ENCODE measurements at places on chromosomes 7 and 10. TPM values are rescaled to one million over a fixed set of nuclear protein-coding genes. Genes with fewer than 3 reads are reported as not detected.

DNA sequence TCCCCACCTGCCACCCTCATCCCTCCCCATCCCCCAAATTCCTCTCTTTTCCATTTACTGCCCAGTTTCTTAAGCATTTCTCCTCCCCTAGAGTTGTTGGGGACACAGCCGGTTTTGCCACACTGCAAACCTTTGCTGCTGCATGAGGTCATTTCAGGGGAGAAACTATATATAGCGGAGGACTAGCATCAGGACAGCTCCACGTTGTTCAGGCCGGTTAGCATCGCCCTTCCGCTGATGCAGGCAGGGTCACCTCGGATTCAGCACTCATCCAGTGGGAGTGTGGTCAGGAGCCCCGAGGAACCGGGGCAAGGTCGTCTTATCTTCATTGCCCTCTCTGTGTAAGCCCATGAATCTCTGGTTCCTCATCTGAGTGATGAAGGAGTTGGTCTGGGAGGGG is 15.6 kb downstream of the UBTD1 start:
- DNase-seq: no peak

- no peak for DNase-seq
Observed at GRCh38 chr10:110980807-110981206, 61.4 kb downstream of the SHOC2 start.

DNA sequence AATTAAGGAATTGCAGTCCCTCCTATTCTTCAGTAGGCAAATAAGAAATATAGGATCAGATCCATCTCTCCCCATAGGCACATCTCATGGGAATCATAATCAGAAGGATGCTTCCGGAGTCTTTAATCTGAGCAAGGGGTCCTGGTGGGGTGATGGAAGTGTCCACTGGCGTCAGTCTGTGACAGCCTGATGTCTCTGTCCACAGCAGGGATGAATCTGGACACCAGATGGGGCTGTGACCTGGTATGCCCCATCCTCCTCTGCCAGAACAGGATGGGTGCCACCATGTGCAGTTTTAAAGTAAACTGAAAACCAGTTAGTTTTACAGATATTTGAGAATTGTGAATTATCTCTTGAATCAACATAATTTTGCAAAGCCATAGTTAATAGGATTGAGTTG is 148.7 kb downstream of the C1GALT1 start:
- no peak for DNase-seq

GRCh38 chr10:106341356-106341755 is 823.1 kb downstream of the SORCS1 start:
- DNase-seq: no peak

- DNase-seq: peak; percentile 51
Observed at GRCh38 chr10:80204677-80205476, 460 bp downstream of the ANXA11 start.

Gene SPDYE11
- not detected for total RNA-seq

DNA sequence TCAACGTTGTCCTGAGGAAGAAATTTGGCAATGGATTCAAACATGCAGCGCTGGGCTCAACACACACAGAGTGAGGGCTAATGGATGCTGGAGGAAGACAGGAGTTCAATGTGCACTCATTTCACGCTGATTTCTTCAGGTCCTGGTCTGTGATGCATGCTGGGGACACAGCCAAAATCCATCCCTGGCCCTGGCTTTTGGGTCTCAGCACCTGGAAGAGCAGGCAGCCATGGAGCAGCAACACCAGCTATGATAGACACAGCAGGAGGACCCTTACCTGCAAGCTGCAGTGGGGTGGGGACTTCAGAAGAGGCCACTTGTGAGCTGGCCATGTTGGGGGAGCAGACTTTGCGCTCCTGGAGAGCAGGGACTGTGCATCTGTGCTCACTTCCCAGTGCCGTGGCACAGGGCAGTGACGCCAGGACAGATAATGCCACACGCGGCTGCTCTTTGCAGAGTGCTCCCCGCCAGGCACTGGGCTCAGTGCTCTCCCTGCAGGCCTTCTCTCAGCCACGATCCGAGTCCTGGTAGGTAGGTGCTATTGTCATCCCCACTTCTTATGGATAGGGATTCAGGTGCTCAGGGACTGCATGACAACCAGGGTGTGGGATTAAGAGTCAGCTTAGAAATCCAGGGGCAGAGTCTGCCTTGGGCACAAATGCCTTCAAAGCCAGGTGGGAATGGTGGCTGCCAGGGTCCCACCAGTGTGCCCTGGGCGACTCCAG is 138.8 kb upstream of the UNC5B start:
- no peak for DNase-seq

DNA sequence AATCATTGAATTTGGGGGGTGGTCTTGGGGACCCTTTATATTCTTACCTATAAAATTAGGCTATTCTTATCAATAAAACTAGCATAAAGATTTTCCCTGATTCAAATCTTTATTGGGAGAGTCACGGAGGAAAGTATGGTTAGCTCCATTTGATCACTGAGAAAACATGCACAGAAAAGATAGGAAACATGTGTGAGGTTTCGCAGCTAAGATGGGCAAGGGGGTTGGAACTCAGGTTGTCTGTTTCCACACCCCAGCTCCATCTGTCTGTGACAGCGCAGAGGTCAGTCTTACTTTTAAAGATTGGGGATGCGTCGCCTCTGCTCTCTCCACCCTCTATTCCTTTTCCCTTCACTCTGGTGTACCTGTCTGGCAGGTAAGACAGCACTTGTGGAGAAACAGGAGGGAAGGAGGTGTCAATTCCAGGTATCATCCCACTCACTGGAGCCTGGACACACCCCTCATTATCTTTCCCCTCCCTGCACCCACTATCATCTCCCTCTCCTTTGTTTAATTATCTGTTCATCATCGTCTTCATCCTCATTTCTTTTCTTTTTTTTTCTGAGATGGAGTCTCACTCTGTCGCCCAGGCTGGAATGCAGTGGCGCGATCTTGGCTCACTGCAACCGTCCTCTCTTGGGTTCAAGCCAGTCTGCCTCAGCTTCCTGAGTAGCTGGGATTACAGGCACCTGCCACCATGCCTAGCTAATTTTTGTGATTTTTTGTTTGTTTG is 2.4 kb upstream of the DENND10 start:
- DNase-seq: no peak

Gene FAM20C
- total RNA-seq: 31.7 TPM

Gene MCM7
- 143 TPM for total RNA-seq

DNA sequence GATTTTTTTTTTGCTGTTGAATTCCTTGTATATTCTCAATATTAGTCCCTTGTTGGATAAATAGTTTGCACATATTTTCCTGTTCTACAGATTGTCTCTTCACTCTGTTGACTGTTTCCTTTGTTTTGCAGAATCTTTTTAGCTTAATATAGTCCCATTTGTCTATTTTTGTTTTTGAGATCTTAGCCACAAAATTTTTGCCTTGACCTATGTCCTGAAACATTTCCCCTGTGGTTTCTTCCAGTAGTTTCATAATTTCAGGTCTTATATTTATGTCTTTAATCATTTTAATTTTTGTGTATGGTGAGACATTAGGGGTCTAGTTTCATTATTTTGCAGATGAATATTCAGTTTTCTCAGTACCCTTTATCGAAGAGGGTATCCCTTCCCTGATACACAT is 92.7 kb downstream of the LANCL2 start:
- DNase-seq: no peak

- DNase-seq: no peak
Observed at GRCh38 chr10:58892031-58892531, 284.4 kb upstream of the PHYHIPL start.

Gene GPER1
- total RNA-seq: 6.7 TPM

DNA sequence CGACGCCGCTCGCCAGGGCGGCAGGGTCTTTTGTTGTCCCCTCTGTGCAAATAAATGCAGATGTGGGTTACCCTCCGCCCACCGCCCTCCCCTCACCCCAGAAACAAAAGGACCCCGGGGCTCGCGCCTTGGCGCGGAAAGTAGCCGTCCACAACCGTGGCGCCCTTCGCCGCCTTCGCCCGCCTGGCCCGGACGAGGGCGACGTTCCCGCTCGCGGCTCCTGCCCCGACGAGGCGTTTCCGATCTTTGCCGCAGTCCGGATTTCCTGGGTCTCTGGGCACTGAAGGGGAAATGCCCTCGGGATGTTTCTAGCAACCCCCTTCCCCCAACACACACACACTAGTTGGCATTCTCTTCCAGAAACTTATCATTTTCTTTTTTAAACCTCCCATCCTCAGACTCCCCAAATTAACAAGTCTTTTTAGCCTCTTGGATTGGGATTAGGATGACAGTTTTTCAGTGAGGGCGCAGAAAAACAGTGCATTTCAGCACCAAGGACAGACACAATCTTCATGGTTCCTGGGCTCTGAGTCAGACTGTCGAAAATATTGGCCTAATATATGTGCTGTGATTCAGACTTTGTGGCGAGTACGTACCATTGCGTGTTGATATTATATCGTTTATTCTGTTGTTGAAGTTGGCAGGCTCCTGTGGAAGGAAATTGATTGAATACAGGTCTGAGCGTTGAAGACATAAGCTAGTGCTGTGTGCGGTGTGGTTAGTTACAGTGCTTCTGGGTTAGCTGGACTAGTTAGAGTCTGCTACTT is 771 bp downstream of the PHYHIPL start:
- DNase-seq: peak; percentile 33

DNA sequence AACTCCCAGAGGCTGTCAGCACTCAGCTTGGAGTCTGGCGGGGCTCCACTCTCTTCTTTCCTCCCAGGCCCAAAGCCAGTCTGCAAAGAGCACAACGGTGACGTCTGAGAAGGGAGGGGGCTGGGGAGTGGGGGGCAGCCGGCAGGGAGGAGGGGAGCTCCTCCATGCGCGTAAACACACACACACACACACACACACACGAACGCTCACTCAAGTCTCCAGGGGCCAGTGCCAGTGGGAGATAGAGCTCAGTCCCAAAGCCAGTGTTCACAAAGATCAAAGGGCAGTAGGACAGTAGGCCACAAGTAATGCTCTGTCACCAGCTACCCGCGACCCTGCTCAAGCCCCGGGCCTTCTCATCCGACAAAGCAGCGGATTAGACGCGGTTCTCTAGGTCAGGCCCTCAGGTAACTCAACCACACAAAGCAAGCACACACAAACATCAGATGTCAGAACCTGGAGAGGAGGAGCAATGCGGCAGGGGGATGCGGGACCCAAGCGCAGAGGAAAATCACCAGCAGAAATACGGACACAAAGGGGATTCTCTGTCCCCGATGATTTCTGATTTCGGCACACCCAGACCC is 19.9 kb downstream of the TCAF1 start:
- peak; percentile 63 for DNase-seq

- DNase-seq: no peak
Observed at GRCh38 chr7:94434042-94434441, 39.3 kb downstream of the COL1A2 start.

DNA sequence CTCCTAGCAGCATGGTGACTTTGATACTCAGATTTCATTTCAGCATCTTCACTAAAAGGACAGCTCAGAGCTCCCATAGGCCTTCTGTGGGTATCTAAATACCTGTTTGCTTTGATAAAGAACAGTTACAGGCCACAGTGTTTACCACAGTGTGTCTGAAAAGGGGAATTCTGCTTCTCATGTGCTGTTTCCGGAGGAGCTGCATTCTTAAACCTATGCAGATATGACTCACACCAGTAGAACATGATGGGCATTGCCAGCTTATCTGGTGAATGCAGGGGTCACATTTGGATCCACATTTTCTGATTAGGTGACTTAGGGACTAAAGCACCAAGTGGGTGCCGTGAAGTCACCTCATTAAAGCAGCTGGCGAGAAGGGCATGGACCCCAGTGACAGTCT is 52.6 kb downstream of the TRRAP start:
- no peak for DNase-seq

GRCh38 chr7:100546926-100547800 is 8.2 kb downstream of the AGFG2 start:
- no peak for DNase-seq

Gene RUFY2
- 11.2 TPM for total RNA-seq

DNA sequence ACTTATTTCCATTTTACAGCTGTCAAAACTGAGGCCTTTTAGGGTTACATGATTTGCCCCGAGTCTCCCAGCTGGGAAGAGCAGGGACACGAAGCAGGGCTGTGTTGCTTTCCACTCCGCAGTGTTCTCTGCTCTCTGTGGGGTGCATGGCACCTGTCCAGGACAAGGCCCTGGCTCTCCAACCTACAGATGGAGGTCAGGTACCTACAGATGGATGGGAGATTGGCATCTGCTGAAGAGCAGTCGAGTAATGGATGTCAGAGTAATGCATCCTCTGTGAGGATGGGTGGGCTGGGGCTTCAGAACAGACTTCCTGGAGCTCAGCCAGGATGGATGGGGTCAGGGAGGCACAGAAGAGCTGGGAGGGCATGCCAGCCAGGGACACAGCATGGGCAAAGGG is 85.0 kb downstream of the EMX2 start:
- no peak for DNase-seq

DNA sequence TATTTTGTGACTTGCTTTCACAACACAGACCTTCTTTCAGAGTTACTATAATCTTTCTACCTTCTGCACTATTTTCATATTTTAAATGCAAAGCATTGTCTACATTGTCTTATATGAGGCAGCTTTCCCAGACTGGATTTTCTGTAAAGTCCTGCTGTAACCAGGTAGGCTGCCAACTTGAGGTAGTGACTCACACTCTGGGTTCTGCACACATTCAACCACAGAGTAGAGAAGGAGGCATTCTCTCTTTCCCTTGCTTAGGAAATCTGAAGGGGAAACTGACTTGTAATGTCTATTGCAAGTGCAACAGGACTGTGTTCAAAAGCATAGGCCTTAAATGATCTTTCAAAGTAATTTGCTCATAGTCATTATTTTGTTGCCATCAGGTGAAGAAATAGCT is 461.4 kb downstream of the GRM8 start:
- no peak for DNase-seq

DNA sequence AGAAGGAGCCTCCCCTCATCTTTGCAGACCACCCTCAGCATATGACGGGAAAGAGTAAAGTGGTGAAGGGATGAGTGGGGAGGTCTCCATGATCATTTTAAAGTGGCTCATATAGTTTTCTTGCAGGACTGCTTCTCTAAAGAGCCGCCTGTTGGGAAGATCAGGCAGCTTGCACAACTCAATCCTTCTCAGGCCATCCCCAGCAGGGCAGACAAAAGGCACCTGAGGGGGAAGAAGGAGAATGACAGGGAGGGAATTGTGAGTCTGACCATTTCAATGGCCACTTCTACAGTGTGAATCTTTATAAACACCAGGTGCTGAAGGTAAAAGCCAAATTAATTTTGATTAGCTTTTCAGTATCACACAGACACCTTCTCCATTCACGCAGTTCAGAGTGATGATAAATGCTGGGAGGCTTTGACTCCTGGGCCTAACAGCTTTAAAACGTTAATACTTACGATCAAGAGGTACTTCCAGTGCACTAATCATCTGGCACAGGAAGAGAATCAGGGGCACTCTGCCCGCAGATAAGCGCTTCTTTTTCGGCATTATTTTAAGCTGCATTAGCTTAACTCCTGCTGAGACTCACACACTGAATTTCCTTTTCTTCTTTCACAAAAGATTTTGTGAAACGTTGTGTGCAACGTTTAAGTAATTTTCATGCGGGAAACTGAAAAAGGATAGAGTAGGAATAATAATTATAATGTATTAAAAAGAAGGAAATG is 109.5 kb upstream of the LAMB4 start:
- DNase-seq: no peak

GRCh38 chr7:42193471-42194129 is 43.4 kb downstream of the GLI3 start:
- DNase-seq: no peak

- no peak for DNase-seq
Observed at GRCh38 chr10:17768957-17769356, 17.0 kb downstream of the TMEM236 start.

Measured in liver (tissue), 10 donors.